ENCODE measurements at places on chromosomes 7 and 10.

DNA sequence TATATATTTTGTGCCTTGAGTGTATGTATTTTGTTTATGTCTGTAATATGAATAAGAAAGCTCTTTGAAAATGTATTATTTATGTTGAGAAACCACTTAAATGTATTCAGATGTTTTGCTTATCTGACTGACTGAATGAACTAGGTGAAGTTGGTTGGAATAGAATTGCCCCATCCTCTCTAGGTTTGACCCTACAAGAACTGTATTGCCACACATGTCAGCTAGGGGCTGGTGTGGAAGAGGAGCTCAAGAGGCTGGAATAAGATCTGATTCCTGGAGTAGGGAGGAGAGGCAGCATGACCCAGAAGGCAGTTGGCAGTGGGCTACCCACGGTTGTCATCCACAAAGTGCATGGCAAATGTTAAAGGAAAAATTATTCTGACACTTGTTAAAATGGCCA is 9.1 kb downstream of the SSMEM1 start:
- no peak for DNase-seq

DNA sequence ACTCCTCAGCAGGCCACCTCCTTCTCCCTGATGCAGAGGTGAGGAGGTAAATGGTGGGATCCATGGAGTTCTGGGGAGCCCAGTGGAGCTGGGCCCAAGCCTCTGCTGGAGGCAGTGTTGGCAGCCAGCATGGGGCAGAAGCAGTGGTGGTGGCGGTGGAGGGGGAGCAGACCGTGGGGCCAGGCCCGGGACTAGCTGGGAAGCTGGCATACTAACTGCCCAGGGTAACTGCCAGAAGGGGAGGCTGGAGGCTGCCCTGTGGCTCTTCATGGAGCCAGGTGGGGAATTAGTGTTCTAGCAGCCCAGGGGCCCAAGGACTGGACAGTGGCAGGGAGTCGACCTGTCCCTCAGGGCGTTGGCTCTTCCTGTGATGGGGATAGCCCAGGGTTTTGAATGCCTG is 16.1 kb upstream of the SMARCD3 start:
- no peak for DNase-seq

- no peak for DNase-seq
Observed at GRCh38 chr7:157793973-157794745, 457.4 kb downstream of the DNAJB6 start.

- DNase-seq, result peak; percentile 92
Observed at GRCh38 chr7:40299097-40299496, 164.3 kb downstream of the SUGCT start.

DNA sequence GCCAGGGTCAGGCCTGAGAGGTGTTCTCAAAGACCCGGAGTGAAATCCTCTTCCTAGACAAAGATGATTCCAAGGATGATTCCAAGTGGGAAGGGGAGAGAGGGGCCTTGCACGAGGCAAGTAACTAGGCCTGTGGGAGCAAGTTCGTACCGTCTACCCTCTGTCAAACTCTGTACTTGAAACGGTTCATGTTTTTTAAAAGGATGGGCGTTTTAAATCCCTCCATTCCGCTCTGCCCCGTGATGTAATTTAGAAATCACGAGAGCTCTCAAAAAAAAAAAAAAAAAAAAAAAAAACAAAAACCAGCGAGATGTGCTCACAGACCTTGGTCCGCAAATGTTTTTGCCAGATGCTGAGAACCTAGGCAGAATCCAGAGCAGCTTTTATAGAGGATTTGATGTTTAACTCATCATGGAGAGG is 114.7 kb upstream of the CARD11 start:
- peak; percentile 15 for DNase-seq

GRCh38 chr7:115704884-115705283 is 325.7 kb downstream of the TFEC start:
- DNase-seq, result no peak

- DNase-seq, result no peak
Observed at GRCh38 chr10:88028654-88029053, 165.2 kb downstream of the PTEN start.

DNA sequence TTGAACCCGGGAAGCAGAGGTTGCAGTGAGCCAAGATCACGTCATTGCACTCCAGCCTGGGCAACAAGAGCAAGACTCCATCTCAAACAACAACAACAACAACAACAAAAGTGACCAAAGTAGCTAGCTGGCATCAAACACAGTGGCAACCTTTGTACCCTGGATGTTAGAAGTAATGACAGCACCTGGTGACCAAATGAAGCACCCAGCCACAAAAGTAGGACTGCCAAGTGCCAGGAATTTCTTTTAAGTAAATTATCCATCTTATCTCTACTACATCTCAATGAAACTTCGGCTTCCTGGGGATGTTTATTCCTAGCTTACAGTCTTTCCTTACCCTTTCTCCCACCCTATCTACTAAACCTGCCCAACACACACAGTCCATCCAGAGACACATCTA is 18.8 kb downstream of the SRPK2 start:
- no peak for DNase-seq

DNA sequence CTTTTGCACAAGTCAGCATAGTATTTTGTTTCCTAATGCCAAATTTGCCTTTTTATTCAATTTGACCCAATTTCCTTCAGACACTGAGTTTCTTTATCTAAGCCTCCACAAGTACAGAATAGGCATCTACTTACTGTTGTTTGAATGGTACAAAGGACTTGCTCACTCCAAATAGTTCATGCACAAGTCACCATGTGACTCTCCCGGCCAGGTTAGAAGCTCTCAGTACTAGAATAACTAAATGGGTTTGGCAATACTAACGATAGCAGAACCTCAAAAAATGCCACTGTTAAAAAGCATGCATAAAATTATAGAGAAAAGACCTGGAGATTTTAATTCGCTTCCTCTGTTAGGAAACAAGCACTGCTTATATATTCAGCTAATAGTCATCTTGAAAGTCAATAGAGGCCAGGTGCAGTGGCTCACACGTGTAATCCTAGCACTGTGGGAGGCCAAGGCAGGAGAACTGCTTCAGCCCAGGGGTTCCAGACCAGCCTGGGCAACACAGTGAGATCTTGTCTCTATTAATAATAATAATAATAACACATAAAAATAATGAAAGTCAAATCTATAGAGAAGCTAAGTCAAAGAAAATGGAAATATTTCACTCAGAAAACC is 335.8 kb upstream of the MBL2 start:
- DNase-seq, result no peak

DNA sequence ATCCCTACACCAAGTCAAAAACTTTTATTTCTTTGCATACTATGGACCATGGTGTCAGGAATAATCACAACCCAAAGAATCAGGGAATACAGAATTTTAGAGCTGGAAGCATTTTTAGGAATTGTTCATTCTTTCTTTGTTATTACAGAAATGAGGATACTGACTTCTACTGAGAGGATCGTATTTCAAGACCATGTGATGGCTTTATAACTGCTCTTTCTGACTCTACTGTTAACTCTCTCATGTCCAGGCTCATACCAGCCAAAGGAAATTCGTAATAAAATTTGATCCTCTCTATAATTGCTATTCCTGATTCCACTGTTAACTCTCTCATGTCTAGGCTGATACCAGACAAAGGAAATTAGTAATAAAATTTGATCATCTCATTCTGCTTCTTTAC is 1050.9 kb upstream of the C7orf33 start:
- DNase-seq, result no peak

DNA sequence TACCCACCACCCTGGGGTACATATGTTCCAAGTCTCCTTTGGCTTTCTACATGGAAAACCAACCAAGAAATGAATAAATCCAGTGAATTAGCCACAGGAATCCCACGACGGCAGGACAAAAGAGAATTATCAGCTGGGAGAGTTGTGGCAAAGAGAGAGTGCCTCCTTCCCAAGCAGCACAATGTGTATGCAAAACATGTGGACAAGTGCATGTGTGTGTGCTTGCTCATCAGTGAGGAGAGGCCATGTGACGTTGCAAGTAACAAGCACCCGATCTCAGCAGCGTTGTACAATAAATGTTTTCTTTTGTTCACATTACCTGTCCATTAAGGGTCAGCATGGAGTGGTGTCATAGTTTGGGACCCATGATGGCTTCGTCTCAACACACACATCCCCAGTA is 50.0 kb upstream of the EMX2 start:
- DNase-seq, result no peak

DNA sequence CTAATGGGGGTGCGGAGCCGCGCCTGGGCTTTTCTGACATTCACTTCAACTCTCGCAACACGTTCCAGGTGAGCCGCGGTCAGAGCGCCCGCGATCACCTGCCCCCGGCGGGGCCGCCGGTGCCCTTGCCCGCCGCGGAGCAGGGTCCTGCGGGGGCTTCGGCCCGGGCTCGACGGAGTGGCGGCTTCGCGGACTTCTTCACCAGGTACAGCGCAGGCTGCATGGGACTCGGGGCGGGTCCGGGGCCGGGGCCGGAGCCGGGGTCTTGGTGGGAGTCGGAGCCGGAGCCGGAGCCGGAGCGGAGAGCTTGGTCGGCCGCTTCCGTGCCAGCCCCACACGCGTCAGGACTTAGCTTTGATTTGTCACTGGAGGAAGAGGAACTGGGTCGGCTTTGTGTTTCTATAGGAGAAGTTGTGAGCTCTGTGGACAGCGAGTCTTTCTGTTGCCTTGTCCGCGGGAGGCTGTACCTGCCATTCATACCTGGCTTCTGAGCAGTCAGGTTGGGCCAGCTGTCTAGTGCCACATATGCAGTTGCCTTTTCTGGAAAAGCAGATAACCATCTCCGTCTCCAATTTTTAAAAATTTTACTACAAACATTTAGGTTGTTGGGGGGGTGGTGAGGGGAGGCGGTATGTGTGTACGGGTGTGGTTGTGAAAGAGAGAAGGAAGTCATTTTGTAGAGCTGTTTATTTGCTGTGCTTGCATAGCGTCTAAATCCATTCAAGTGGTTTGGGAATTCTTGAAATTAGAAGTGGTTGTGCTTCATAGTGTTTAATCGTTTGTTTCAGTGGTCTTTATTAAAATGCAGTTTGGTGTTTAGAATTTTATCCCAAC is 1.3 kb downstream of the TBC1D12 start:
- DNase-seq, result peak; percentile 66

DNA sequence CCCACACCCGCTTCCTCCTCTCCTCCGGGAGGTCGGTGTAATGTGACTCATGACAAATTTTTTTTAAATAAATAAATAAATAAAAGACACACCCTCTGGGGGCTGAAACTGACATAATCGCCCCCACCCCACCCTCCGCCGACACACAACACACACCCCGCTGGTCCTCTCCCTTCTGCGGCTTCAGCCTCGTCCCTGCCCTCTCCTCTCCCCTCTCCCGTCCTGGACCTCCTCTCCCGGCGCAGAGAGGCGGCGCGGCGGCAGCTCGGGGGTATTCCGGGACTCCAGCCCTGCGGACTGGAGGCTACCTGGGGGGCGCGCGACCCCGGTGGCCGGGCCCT is 686 bp downstream of the ABI1 start:
- peak; percentile 77 for DNase-seq

- DNase-seq, result peak; percentile 100
Observed at GRCh38 chr7:55065079-55065478, 46.3 kb downstream of the EGFR start.

DNA sequence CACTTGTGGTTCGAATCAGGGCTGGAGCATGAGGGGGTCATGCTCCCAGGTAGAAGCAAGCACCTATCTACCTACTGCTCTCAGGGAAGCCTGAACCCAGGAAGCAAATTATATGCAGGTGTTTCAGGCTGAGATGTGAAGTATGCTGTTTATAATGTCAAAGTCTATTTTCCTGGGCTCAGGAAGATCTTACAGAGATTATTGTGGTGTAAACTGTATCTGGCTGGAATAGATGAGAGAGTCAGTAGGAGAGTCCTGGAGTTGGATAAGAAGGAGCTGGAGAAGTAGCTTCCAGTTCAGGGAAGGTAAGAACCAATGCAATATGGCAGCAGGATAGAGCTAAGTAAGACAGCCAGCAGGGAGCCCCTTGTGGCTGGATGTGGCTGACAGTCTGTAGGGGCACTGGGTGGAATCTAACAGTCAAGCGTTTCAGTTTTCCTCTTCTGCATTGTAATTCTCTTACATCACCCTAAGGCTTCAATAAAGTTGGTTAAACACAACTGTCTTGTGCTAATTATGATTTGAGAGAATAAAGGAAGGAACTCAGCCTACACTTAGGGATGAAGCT is 105.9 kb upstream of the EEPD1 start:
- DNase-seq, result no peak

GRCh38 chr7:18859318-18859717 is 258.1 kb downstream of the TWIST1 start:
- DNase-seq, result peak; percentile 72

DNA sequence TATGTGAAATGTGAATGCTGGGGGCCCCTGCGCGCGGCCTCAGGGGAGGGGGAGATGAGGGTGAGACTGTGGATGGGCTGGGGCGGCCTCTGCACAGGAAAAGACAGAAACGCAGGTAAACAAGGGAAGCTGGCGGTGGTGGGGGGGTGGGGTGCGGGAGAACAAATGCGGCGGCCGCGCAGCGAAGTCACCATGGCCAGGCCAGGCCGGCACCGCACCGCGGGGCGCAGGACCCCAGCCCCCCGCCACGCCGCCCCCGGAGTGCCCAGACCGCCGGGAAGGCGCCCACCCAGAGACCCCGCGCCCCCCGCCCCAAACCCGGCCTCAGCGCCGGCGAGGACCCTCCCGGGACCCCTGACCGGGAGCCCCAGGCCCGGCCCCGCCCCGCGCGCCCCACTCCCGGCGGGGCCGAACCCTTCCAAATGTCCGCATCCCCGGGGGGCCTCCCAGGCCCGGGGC is 14.5 kb upstream of the DNAAF5 start:
- DNase-seq, result no peak
